ENCODE measurements at places on chromosomes 7 and 10.

GRCh38 chr7:100515072-100515532 is 23.9 kb upstream of the AGFG2 start:
- peak; percentile 26 for DNase-seq

DNA sequence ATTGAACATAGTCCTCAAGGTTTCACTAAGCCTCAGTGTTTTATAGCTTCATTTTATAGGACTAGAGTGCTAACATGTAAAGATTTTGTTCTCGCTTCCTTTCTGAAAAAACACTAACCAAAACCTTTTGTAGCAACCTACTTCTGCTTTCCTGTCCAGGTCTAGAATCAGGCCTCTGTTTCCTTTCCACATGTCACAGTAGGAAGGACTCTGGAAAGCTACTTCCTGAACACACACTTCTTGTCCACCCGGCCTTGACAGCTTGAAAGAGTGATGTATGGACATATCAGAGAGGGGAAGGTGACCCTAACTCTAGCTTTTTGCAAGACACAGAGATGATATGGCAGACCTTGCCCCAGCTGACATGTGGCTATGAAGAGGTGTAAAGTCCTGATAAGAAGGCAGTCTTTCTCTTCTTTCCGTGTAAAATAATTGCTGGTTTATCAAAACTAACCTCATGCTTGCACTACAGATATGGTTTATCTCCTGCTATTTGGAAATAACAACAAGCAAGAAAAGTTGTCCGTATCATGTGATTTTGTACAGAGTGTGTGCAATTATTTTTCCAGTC is 175.4 kb downstream of the SKAP2 start:
- no peak for DNase-seq

- DNase-seq, result no peak
Measured at GRCh38 chr10:130715686-130716670, 579.8 kb downstream of the GLRX3 start.

DNA sequence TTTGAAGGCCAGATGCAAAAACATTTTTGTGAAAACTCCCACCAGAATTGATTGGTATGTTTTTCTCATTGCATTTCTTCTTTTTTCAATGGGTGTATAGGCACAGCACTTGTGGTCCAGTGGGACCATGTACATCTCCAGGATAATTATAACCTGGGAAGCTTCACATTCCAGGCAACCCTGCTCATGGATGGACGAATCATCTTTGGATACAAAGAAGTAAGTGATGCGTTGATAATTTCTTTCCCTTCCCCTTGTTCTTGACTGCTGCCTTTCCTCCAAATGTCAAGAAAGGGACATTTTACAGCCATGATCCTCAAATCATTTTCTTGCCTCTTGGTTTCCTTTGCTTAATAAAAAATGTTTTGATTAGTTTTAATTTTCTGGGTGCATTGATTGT is 331.5 kb downstream of the PLXDC2 start:
- no peak for DNase-seq

GRCh38 chr10:94524146-94524545 is 21.4 kb upstream of the HELLS start:
- peak; percentile 94 for DNase-seq

- no peak for DNase-seq
Measured at GRCh38 chr10:31170636-31171035, 139.0 kb upstream of the ZNF438 start.

DNA sequence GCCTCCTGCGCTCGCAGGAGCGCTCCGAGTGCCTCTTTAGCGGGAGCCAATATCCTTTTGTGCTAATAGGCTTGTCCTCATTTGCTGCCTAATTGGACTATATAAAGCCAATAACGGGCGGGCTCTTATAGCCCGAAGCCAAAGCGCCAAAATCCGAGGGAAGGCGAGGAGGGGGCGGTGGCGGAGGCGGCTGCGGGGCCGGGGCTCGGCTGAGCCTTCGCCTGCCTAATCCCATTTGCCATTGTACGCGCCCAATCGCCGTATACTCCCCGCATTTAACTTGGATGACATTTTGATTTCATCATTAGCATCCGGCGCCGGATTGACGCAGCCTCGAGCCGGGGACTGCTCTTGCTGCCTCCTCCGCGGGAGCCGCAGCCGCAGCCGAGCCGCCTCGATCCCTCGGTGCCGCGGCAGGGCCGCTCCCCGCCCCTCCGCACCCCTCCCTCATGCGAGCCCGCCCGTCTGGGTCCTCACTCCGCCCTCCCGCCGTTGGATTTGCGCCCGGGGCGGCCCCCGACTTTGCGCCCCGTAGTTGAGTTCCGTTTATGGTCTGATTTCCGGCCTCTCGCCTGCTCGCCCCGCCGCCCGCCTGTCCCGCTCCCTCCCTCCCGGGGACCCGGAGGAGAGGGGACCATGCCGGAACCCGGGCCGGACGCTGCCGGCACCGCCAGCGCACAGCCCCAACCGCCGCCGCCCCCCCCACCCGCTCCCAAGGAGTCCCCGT is at the start of gene HMX3:
TSS of gene HMX3 (plus strand) at position 556 of the 727 bp plus-strand sequence. CDS start at position 637, 81 bp downstream.
- DNase-seq, result no peak

GRCh38 chr10:84822931-84823630 is 494.7 kb downstream of the CCSER2 start:
- DNase-seq, result no peak

- DNase-seq, result no peak
Measured at GRCh38 chr7:5457245-5457735, 33.7 kb upstream of the TNRC18 start.

DNA sequence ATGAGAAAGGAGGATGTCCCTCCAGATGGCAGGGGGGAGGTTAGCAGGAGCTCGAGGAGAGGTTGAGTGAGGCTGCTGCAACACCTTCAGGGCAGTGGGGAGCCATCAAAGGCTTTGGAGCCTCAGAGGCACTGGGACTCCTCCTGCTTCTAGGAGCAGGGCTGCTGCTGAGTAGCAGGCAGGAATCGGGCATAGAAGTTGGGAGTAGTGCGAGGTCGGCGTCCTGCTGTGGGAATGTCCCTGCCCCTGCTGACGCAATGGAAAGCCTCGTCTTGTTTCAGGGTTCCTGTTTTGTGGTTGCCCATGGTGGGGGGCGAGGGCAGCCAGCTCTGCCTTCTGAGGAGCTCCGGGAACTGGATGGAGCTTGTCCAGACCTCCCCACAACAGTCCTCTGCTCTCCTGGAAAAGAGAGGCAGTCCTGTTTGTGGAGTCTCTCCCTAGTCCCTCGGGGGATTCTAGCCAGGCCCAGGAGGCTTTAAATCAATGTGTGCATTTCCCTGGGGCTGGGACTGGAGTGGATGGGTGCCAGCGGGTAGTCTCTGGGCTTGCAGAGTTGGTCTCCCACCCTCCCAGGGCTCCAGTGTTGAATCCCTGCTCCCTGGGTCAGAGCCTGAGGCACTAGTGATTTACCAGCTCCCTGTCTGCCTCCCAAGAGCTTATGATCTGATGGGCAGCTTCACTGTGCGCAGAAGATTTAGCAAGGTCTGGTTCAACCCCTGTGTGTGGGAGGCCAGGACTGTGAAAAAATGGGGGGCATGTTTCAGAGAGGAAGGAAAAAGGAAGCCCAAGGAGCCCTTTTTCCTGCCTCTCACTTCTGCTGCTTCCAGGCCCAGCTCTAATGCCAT is 98.7 kb upstream of the PPIF start:
- DNase-seq, result peak; percentile 95
